D721Med (cell line): ENCODE measurements at places on chromosomes 7 and 10.

DNA sequence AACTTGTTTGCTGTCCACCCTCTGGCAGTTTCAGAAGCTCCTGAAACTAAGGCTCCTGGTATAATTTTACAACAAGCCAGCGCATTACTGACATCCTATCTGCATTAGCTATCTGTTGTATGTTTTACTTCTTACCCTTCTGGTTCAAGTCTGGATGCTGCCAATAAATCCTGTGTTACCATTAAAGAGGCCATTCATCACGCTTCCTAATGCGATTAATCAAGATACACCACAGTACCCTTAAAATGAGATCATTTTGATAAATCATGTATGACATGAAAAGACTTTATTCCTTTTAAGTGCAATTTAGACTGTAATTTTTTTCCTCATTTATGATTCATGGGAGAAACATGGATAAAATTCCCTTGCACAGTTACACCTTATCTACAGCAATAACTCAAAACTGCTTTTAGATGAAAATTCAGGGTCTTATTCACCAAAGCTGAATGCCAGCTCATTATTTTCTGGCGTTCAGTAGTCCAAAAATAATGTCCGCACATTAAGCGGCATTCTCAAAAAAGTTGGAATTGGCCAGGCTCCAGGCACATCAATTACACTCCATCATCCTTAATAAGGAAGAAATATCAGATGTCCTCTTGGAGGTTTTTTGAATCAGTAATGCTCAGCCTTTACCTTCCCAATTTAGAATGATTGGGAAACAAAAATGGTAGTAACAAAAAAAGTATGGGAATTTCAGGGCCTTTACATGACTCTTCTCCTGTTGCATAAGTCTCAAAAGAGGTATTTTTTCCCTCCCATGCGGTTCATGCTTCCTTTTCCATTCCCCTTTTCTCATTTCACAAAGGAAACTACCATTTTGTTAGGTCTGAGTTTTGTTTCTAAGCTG is 878.5 kb downstream of the LRMDA start:
- no peak for DNase-seq

- DNase-seq: no peak
Observed at GRCh38 chr7:42152329-42153205, 84.4 kb downstream of the GLI3 start.

GRCh38 chr7:12440229-12440628 is 36.6 kb upstream of the VWDE start:
- DNase-seq: no peak

- DNase-seq: no peak
Observed at GRCh38 chr7:31028417-31028992, 23.6 kb upstream of the ADCYAP1R1 start.

DNA sequence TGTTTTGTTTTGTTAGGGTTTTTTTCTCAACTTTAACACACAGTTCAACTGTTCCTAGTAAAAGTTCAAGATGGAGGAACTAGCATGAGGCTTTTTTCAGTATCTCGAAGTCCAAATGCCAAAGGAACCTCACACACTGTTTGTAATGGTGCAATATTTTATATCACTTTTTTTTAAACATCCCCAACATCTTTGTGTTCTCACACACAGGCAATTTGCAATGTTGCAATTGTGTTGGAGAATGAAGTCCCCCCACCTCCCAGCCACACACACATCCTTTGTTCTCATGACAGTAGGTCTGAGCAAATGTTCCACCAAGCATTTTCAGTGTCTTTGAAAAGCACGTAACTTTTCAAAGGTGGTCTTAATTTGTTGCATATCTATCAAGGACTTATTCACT is 120.9 kb downstream of the TWIST1 start:
- DNase-seq: no peak

- DNase-seq: no peak
Observed at GRCh38 chr7:47565640-47566250, 16.2 kb downstream of the TNS3 start.

DNA sequence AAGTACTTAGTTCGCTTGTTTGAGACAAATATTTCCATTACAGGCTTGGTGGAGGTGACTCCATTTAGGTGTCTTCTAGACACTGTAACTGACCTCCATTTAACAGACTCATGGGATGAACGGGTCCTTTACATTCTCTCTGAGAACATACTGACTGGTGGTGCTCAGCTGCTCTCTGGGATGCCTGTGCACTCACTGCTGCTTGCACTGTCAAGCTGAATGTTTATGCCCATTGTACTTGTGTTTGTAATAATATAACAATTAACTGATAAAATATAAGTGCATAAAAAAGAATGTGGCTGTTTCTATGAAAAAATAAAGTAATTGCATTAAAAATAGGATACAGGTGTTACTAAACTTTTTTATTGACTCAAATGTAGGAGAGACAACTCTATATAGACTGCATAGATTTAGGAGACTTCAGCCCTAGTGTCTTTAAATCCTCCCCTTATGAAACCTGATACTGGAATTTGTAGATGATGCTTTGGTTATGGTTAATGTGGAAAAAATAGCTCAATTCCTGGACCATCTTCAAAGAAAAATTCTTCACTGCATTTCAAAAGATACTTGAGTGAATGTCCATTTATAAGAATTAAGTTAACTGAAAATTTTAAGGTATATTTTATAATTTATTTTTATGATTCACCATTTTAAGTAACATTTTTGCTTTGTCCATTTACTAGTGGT is 85.4 kb downstream of the CDK14 start:
- DNase-seq: no peak
